Non-pigmented ciliary epithelial cell (primary cell): ENCODE measurements at places on chromosomes 6 and 20.

DNA sequence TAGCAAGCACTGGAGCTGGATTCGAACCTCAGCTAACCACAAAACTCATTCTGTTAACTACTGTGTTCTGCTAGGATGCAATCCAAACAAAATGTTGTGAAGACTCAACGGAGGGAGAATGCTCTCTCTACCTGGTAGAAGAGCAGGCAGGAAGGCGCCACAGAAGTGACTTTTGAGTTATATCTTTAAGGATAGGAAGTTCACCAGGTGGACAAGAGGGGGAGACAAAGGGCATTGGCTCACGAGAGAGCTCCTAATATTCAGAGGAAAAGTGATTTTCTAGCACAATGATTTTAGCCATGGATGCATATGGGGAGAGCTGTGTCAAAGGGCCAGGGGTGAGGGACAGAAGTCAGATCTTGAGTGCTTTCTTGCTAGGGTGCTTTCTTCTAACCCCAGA lies 108.4 kb upstream of the MAFB start:
- no peak for DNase-seq

DNA sequence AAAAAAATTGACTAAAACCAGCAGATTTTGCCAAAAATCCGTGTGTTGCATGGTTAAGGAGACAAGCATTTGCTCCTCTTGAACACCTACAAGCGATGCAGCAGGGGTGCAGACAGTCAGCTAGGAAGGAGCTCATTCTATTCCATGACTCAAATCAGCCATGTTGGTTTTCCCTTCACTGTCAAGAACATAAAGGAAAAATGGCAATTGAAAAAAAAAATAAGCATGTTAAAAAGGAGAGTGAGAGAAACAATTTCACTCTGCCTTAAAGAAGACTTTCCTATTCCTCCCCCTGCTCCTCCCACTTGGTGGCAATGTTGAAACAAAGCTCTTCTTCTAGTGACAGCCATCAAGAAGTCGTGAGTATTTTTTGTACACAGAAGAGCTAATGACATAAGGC lies 115.4 kb downstream of the MTFR2 start:
- DNase-seq, result no peak

- DNase-seq, result peak; percentile 14
These were observed 88.2 kb downstream of the FOXF2 start for GRCh38 chr6:1477432-1478090.

GRCh38 chr20:54172532-54172855 lies 1.3 kb downstream of the CYP24A1 start:
- no peak for DNase-seq

- DNase-seq, result no peak
These were observed 101.2 kb upstream of the CITED2 start for GRCh38 chr6:139475646-139476045.

DNA sequence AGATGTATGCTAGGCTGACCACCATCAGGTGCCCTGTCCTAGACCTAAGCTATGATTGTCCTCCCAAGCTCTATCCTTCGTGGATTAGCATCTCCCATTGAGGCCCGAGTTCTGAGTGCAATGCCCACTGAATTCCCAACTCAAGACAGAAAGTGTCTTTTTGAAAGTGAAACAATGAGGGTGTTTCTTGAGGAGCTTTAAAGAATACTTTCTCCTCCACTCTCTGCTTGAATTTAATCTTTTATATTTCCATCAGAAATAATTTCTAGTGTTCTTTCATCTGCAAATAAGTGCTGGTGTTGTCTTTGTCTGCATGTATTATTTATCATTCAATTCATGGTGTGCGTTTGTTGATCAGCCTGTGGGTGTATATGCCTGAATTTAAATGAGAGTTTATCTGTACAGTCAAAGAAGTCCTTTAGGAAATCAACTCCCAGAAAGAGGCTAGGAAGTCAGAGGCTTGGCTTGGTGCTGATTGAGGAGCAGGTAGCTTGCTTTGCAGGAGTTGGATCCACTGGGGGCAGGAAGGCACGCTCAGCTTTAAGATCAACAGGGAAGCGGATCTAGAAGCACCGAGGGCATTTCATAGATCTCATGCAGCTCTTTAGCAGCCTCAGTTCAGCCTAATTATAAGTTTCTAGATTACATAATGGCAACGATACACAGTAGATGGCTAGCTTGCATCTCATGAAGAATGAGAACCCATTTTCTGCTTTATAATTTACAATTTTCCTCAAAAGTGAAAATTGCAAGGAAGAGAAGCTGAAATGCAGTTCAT lies 36.0 kb upstream of the CCN6 start:
- no peak for DNase-seq

- DNase-seq, result no peak
These were observed 109.0 kb downstream of the RALGAPA2 start for GRCh38 chr20:20603339-20603990.

- peak; percentile 34 for DNase-seq
These were observed 12.0 kb downstream of the TPX2 start for GRCh38 chr20:31751126-31751525.

DNA sequence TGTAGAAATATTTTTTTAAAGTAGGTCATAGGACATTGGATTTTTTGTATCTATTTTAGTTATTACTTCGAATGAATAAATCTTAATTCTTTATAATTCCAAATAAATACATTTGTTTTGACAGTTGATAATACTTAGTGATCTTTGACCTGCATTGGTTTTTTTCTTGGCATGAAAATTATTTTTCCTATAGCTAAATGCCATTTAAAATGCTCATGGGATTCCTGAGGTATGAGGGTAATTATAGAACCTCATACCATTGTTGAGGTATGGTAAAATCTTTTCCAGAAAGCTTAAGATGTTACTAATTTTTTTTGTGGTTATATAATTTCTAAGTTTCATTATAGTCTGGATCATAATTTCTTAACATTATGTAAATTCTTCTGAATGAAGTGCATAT lies 8.3 kb downstream of the PM20D2 start:
- no peak for DNase-seq

GRCh38 chr20:341682-342081 lies 5.2 kb upstream of the NRSN2 start:
- DNase-seq, result no peak

DNA sequence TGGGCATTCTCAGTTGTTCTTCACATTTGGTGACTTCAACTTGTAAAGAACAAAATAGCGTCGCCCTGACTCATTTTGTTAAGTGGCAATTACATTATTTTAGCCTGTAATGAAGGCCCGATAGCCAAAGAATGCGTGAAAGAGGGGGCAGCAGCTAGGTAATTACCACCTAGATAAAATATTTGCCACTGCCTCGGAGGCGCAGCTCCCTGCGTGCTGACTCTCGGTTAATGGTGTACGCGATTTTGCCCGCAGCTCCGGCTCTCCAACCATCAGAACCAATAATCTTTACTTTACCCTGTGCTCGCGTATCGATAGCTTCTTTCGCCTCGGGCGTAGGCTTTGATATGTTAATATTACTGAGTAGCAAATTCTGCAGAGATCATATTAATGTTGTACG lies 8.7 kb downstream of the TFAP2D start:
- no peak for DNase-seq

GRCh38 chr20:63433756-63434531 lies 38.5 kb downstream of the KCNQ2 start:
- no peak for DNase-seq

DNA sequence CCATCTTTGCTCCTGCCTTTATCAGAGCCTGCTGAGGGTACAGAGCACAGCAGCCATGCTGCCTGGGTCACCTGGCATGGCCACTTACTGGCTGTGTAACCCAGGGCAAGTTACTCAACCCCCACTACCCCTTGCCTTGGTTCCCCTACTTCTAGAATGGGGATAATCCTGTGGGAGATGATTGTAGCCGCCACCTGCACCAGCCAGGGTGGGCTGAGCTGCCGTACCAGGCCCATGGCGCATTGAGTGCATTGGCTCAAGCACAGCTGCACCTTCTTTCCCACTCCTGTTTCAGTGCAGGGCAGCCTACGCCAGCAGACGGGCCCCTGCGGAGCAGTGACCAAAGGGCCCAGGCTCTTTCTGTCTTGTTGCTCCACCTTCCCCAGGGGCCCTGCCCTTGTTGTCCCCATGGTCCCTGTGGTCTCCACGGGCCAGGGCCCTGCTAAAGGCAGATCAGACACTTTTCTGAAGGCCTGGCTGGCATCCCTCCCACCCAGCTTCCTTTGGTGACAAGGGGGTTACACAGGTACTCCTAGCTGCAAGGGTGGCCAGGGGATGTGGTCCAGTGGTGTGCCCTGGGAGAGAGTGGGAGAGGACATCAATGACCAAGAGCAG lies 159.4 kb upstream of the MLN start:
- DNase-seq, result no peak

DNA sequence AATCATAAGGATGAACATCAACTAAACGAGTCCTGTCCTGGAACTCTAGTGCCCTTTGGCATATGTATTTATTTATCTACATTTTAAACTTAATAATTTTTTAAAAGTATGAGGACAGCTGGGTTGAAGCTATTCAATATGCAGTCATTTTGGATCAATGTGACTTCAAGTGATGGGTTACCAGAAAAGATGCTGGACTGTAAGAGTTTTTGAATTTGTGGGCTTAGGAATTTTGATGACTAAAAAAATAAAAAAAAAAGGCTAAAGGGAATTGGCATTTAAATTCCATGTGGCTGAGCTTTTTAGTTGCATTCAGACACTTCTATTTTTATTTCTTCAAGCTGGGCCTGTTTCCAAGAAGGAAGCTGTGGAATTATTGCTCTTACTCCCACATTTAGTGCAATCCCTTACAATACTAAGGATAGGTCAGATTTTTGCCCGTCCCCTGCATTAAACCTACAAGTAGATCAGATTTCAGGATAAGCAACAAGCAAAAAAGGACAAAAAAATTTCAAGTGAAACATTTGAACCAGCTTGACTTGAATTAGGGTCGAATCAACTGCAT lies 704.2 kb upstream of the CITED2 start:
- DNase-seq, result peak; percentile 86

DNA sequence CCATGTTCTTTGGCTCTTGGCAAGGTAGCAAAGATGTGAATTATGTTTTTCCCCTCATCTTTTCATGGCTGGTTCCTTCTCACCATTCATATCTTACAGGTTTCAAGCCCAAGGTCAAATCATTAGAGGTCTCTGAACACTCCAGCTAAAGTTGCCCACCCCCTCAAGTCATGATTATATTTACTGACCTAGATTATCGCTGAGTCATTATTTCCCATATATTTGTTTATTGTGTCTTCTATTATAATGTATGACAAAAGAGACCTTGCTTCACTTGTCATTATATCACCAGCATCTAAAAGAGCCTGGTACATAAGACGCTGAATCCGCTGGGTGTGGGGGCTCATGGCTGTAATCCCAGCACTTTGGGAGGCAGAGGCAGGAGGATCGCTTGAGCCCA lies 12.4 kb downstream of the DSN1 start:
- no peak for DNase-seq

GRCh38 chr6:84118191-84118590 lies 84.6 kb downstream of the MRAP2 start:
- no peak for DNase-seq

- no peak for DNase-seq
These were observed 306.7 kb upstream of the SASH1 start for GRCh38 chr6:148035806-148036390.

- DNase-seq, result no peak
These were observed 29.0 kb downstream of the PDYN start for GRCh38 chr20:1964659-1965405.

- DNase-seq, result no peak
These were observed 82.3 kb downstream of the MLIP start for GRCh38 chr6:54193560-54193959.

- DNase-seq, result no peak
These were observed 10.2 kb downstream of the COL10A1 start for GRCh38 chr6:116115781-116116180.

- DNase-seq, result peak; percentile 100
These were observed 736.4 kb upstream of the MARCKS start for GRCh38 chr6:113120582-113121285.

GRCh38 chr6:46000905-46001304 lies 14.8 kb downstream of the CLIC5 start:
- DNase-seq, result no peak

- DNase-seq, result no peak
These were observed 37.4 kb downstream of the VEGFA start for GRCh38 chr6:43807228-43808061.

- no peak for DNase-seq
These were observed 147.7 kb upstream of the DST start for GRCh38 chr6:56790414-56790813.

GRCh38 chr20:46994341-46994740 lies 99.7 kb downstream of the EYA2 start:
- DNase-seq, result no peak

GRCh38 chr6:31767096-31767645 lies 4.7 kb downstream of the SAPCD1 start:
- no peak for DNase-seq

DNA sequence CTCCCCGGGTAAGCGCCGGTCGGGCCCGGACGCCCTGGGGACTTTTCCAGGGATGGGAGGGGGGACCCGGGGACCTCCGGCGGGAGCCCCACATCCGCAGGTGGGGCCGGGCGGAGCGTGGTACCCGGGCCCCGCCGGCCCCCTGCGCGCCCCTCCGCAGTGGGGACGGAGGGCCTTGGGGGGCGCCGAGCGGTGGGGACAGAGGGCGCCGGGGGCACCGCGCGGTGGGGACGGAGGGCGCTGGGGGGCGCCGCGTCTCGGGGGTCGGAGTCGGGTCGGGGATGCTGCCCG lies 270 bp downstream of the PLEKHG1 start:
- no peak for DNase-seq

- DNase-seq, result no peak
These were observed 84.5 kb upstream of the QKI start for GRCh38 chr6:163329991-163330390.

- DNase-seq, result no peak
These were observed 220.7 kb upstream of the DEFB112 start for GRCh38 chr6:50270415-50270814.

- DNase-seq, result no peak
These were observed 5.6 kb upstream of the VNN2 start for GRCh38 chr6:132763269-132763668.

DNA sequence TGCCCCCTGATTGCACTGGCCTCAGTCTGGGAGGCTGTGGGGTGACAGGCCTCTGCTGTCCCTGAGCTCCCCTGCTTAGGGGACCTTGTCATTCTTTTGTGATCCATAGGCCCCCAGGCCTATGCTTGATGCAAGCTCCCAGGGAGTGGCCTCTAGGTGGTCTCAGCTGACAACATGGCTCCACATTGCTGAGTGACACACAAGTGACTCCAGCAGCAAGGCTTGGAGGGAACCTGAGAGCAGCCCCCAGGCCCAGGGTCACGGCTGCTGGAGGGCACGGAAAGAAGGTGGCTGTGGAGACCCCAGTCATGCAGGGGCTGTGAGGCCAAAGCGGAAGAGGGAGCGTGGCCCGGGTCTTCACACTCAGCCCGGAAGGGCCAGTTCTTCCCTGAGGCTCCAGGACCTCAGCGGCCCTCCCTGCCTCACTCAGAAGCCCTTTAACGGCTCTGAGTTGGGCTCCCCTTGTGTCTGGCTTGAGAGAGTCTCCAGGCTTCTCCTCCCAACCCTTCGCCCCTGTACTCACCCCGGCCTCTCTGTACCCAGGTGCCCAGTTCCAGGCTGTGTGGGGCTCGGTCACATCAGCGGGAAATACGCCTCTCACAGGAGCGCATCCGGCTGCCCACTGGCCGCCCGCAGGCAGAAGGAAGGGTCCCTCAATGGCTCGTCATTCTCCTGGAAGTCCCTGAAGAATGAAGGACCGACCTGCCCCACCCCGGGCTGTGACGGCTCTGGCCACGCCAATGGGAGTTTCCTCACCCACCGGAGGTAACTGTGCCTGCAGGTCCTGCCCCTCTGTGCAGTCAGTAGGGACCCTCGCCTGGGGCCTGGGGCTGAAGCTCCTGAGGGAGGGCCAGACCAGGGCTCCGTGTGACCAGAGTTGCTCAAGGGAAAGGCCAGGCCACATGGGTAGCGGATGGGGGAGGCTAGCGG lies 23.7 kb upstream of the PCMTD2 start:
- no peak for DNase-seq
